ENCODE measurements at places on chromosomes 12 and 14. TPM values are rescaled to one million over a fixed set of nuclear protein-coding genes. Genes with fewer than 3 reads are reported as not detected.
A peak's percentile ranks its signal among the peaks of the same experiment; 100 is the strongest.

DNA sequence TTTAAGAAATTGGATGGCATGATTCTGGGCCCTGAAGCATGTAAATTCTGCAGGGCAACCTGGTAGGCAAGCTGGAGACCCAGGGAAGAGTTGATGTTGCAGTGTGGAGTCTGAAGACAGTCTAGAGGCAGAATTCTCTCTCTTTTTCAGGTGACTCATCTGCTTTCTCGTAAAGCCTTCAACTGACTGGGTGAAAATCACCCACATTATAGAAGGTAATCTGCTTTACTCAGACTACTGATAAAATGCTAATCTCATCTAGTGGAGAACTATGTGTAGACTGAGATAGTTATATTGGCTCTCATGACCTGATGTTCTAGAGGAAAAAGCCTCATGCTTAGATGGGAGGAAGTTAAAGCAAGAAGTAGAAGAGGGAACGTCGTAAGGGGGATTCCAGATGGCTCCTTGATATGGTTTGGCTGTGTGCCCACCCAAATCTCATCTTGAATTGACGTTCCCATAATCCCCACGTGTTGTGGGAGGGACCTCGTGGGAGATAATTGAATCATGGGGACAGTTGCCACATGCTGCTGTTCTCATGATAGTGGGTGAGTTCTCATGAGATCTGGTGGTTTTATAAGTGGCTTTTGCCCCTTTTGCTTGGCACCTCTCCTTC is 723.8 kb downstream of the BCL11B start:
- DNase-seq, result no peak

GRCh38 chr12:74541074-74541473 is 3.4 kb downstream of the ATXN7L3B start:
- no peak for DNase-seq

GRCh38 chr14:105019861-105020814 is 745 bp downstream of the CDCA4 start:
- DNase-seq, result peak; percentile 61

The GNPTAB gene
- total RNA-seq, result 59.2 TPM

The ASPG gene
- 4.6 TPM for total RNA-seq

The FCF1 gene
- total RNA-seq, result 48.6 TPM

GRCh38 chr12:102050660-102051430 is 10.9 kb downstream of the WASHC3 start:
- no peak for DNase-seq

The PLEK2 gene
- 2.3 TPM for total RNA-seq

- DNase-seq, result no peak
These were observed at the start of gene RAB15 for GRCh38 chr14:64971943-64972791. Gene RAB15, minus strand, starts transcription at chr14:64972336. Its CDS starts 260 bp downstream, at chr14:64972076.

- no peak for DNase-seq
These were observed 452.8 kb downstream of the AACS start for GRCh38 chr12:125518074-125518473.

The FAIM2 gene
- 2.9 TPM for total RNA-seq
